ENCODE measurements at places on chromosomes 6 and 20.

GRCh38 chr6:5287966-5288297 is 26.6 kb downstream of the FARS2 start:
- no peak for DNase-seq

DNA sequence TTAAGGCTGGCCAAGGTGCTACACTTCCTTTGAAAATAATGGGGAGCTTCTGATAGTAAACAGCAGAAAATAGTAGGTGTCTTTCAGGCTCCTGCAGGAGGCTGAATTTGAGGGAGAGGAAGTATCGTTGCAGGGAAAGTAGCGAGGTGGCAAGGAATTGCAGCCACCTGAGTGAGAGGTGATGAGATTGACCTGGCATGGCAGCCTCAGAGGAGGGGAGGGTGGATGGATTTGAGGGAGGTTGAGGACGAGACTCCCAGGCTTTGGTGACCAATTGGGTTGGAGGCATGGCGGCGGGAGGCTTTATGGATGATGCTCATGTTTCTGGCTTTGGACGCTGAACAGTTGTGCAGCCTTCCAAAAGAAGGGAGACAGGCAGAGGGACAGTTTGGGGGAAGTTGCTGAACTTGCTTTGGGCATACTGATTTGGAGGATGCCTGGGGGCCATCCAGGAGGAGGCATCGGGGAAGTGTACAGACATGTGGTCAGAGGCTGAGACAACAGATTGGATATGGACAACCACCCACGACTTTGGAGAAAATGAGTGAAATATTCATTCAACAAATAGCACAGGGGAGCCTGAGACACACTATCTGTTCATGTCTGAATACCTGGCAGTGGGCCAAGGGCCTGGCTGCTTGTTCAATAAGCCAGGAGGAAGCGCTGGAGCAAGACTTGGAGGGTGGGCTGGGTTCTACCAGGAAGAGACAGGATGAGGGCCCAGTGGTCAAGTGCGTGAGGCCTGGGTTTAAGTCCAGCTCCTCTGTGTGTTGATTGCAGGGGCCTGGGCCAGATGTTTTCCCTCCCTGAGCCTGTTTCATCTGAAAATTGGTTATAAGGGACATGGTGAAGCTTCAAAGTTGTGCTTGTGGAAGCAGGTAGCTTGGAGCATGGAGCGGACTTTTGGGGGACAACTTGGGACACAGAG is 113.2 kb downstream of the CEBPB start:
- DNase-seq, result no peak

DNA sequence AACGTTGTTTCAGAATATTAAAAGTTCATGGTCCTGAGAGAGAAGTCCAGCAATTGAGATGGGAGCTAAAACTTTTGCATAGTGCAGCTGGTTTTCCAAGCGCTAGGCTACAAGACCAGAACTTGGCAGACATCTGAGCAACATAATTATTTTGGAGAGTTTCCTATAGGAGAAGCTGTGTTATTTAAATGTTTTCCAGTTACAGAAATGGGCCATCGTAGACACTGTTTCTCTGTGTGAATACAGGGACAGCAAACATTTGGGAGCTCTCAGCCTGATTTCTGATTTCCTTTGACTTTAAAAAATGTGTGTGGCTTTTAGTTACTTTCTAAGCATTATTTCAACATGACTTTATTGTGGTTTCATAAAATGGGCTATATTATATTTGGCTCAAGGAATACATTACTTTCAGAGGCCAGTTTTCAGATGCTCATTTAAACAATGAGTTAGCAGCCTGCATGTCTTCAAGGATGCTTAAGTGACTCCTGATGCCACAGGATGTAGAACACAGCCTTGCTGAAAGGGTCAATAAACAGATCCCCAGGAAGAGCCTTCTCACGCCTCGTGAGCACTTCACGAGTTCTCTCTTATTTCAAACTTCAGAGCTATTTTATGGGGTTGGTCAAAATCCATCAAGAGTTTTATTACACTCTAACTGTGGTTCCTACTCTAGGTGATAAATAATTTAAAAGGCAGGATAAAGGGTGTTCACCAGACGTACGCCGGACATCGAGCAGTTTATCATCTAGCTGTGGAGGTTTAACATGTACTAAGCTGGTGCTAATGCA is 193.8 kb downstream of the SMOC2 start:
- no peak for DNase-seq

- no peak for DNase-seq
These were observed 229.1 kb upstream of the STXBP5 start for GRCh38 chr6:146975093-146975492.

- no peak for DNase-seq
These were observed 95.8 kb downstream of the TMEM242 start for GRCh38 chr6:157227202-157228166.

DNA sequence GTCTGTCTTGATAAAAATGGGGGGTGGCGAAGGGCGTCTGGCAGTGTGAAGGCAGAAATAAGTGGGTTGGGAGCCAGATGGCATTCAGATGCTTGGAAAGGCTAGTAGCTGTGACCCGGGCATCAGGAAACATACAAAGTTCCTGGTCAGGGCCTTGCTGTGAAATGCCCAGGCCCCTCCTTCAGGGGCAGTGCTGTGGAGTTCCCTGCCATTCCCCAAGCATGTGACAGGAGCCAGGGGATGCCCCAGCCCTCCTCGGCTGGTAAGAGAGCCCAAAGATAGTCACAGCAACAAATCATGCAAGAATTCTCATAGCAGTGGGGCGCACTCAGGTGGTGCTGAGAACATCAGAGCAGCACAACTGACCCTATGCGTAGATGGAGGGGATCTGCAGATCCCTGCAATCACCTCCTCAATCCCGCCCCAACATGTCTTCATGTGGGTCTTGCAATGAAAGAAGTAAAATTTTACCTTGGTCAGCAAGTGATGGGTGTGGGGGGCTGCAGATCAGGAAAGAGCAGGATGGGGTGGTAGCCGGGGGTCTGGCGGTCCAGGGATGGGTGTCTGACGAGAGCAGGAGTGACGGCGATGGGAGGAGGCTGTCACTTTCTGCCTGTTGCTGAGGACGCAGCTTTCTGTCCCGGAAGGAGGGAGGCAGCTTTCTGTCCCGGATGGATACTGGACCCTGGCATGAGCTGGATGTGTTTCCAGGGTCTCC is 39.5 kb downstream of the SLC22A1 start:
- no peak for DNase-seq

GRCh38 chr20:25454153-25454900 is 46.9 kb downstream of the GINS1 start:
- DNase-seq, result no peak

GRCh38 chr6:70531133-70531532 is 35.6 kb upstream of the SDHAF4 start:
- DNase-seq, result no peak

GRCh38 chr20:63860325-63861051 is 810 bp upstream of the ABHD16B start:
- no peak for DNase-seq

GRCh38 chr6:141421378-141421777 is 711.3 kb upstream of the GJE1 start:
- no peak for DNase-seq

- no peak for DNase-seq
These were observed 32.5 kb upstream of the ASCC3 start for GRCh38 chr6:100913400-100914276.

DNA sequence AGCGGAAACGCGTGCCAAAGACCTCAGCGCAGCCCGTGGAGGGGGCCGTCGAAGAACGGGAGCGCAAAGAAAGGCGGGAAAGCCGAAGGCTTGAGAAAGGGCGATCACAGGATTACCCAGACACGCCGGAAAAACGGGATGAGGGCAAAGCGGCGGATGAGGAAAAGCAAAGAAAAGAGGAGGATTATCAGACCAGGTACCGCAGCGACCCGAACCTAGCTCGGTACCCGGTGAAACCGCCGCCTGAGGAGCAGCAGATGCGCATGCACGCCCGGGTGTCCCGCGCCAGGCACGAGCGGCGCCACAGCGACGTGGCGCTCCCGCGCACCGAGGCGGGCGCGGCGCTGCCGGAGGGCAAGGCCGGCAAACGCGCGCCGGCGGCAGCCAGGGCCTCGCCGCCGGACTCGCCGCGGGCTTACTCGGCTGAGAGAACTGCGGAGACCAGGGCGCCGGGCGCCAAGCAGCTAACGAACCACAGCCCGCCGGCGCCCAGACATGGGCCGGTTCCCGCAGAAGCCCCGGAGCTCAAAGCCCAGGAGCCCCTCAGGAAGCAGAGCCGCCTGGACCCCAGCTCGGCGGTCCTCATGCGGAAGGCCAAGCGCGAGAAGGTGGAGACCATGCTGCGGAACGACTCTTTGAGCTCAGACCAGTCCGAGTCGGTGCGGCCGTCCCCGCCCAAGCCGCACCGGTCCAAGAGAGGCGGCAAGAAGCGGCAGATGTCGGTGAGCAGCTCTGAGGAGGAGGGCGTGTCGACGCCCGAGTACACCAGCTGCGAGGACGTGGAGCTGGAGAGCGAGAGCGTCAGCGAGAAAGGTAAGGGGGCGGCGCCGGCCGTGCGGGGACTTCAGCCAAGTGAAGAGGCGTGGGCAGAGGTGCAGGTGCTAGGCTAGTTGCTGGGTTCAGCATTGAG is 296.2 kb downstream of the RIMS1 start:
- no peak for DNase-seq

- DNase-seq, result no peak
These were observed 35.0 kb downstream of the FOXF2 start for GRCh38 chr6:1424306-1424927.

- no peak for DNase-seq
These were observed 14.0 kb downstream of the IGF2R start for GRCh38 chr6:159982731-159983506.

DNA sequence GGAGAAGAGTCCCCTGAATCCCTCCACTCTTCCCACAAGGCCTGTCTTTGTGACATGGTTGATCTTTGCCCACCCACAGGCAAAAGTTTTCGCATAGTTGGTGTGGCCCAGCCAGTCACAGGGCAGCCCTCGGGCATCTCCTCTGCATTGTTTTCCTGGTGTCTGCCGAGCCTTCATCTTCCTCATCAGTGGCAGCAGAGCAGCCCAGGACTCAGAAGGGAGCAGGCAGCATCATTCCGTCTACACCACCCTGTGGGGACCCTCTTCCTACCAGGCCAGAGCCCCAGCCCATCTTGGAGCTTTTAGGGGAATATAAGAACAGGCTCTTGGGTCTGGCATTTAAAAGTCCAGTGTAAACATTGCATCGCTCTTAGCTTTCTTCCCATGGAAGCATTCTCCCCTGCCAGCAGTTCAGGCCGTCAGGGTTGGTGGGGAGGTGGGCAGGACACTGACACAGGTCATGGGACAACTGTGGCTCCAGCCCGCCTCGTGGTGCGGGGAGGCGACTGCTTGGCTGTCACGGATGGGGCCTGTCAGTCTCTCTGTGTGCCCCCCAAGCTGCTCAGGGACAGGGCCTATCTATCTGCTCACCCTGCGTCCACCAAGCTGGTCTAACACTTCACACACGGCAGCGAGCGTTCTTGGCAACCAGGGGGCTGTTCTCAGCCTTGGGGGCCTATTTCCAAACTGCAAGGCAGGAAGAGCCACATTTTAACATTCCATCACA is 38.3 kb downstream of the PDRG1 start:
- no peak for DNase-seq

DNA sequence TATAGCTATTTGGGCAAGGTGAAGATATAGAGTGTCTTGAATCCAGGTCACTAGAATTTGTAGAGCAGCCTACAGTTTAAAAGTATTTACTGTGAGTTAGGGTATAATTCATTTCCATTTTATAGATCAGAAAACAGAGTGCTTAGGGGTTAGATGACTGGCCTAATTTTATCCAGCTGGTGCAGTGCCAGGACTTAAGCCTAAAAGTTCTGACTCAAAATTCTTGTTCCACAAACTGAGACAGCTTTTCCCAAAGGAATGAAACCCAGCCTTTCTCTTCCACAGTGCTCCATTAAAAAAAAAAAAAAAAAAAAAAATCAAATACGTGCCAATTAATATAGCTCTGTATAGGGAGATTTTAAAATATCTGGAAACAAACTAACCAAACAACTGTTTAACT is 441.0 kb upstream of the MARCKS start:
- no peak for DNase-seq

- DNase-seq, result no peak
These were observed 79.7 kb upstream of the SYNDIG1 start for GRCh38 chr20:24389686-24390085.

- DNase-seq, result no peak
These were observed 16.8 kb downstream of the CEP250 start for GRCh38 chr20:35472209-35472608.

DNA sequence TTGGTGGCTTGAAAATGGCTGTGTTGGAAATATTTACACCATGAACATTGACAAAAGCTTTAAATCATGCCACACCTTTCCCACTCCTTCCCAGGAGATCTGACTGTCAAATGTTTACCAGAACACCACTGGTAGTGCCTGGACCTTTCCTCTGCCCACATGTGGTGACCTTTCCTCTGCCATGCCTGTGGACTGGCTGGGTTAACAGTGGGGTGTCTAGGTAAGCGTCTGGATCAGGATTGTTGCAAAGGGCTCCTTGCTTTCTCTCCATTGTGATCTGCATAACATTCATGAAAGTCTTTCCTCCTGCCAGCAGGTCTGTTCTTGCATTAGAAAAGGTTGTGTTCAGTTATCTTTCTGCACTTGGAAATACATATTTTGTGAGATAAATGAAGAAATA is 572.7 kb downstream of the DHX35 start:
- no peak for DNase-seq

- no peak for DNase-seq
These were observed 223.9 kb downstream of the PREX1 start for GRCh38 chr20:48603819-48604405.

DNA sequence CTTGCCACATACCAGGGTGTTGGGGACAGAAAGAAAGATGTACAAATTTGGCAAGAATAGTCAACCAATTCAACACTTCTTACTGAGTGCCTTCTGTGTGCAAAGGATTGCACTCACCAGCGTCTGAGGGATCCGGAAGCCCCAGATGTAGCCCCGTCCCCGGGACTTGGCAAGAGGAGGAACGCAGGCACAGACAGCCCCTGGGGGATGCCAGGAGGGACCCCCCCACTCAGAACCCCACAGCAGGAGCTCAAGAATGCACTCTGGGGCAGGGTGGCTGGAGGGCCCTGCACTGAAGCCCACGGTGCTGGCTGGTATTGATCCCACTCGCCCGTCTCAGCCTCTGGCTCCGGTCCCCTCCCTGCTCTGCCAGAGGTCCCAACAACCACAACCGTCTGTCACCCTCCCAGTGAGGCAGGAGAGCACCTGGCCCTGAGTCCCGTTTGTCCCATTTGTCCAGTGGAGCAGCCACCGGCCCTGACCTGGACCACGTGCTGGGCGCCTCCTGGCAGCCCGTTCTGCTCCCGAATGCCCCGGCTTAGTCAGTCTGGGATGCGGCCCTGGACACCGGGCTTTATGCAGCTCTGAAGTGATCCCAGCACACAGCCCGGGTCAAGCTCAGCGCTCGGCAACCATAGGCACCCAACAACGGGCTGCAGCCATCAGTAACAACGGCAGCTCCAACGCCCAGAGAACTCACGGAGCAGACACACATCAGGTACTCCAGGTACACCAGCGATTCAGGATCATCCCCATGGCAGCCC is 128.7 kb downstream of the DLL1 start:
- no peak for DNase-seq

DNA sequence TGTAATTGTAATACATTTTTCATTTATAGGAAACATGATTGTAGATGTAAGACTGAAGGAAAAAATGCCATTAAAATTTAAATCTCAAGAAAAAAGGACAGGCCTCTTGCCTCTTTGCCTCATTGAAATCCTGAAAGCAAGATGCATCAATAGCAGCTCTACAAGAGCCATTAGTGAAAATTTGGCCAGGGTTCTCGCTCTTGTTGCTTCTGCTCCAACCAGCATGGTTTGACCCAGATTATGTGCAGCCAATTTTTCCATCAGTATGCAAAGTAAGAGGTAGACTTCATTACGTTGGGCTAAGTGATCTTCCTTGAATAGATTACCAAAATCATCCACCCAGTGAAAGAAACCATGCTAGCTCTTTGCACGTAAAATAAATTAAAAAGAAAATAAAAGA is 106.6 kb downstream of the SGK1 start:
- no peak for DNase-seq
